ENCODE measurements at places on chromosomes 2 and 18.

DNA sequence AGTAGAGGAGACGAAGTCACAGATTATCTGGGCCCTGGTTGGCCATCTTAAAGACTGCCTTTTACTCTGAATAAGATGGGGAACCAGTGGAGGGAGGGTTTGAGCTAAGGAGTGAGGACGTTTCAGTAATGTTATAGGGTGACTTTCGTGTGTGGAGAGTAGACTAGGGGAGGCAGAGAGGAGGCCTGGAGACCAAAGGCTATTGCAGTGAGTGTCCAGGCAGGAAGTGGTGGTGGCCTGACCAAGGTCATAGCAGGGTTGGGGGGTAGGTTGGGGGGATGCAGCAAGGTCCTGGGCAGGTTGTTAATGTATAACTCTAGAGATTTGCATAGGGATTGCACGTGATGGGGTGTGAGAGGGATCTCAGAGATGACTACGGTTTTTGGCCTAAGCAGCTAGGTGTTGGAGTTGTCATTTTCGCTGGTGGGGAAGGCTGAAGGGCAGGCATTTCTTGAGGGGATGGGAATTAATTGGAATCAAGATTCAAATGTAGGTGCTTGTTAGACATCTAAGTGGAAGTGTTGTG is 4.9 kb downstream of the CEP192 start:
- no peak for DNase-seq

GRCh38 chr18:31511098-31511497 is 13.1 kb downstream of the DSG2 start:
- DNase-seq = no peak

DNA sequence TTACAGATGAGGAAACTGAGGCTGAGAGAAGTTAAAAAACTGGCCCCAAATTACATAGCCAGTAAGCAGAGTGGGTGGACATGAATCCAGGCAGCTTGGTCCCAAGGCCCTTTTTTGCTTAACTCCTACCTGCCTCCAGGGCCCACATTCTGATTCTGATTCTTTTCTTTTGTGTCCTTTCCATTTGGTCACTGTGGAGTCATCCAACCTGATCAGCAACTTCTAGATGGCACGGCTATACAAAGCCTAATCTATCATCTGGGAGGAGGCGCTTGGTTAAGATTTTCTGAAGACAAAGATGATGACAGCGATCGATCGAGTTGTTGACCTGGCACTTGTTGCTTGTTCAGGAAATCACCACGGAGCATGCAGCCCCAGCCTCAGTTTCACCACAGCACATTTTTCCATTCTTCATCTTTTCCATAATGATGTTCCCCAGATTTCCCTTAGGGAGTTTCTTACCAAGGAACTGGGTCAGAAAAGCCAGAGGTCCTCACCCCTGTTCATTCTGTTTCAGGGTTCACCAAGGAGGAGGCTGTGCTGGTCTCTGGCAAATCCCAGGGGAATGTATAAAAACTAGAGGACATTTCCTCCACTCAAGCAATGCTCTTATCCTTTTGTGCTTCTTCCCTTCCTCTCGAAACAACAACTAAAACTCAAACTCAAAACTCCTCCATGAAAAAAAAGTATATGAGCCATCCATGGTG is 6.9 kb upstream of the IGFBP2 start:
- DNase-seq = no peak

- DNase-seq = peak; percentile 28
Observed at GRCh38 chr18:33749834-33750233, 171.8 kb downstream of the ASXL3 start.

GRCh38 chr2:102130647-102130991 is 11.9 kb upstream of the IL1R1 start:
- DNase-seq = no peak

DNA sequence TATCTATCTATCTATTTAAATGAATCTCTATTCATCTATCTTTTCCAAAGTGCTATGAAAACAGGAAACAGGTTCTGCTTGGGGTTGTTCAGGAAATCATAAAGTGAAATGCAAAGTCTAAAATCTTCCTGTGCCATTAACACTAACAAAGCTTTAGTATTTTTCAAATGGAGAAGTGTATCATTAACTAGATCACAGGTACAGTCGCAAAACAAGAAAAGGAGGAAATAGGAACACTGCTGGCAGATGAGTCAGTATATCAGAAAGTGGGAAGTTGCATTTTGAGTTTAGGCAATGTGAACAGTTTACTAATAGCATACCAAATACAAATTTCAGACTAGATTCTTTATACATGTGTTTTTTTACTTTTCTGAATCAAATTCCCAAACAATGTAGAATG is 888.5 kb upstream of the FSHR start:
- DNase-seq = no peak

DNA sequence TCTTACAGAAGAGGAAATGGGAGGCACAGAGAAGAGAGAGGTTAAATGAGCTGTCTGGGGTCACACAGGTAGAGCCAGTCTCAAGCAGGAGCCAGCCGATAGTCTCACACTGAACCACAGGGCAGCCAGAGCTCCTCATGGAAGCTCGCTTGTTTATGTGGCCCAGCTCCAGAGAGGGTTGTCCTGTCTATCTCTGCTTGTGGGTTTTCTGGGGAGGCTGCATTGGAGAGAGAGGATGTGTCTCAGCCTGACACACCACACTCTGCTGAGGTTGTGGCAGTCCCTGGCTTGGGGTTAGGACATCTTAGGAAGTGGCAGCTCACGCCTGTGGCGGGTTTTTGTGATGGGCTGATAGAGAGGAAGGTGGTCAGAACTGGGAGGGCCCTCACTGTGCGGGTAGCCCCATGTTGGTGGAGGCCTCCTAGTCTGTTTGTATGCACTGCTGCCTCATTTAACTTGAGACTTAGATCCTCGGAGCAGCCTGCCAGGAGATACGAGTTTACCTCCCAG is 52.3 kb downstream of the TCF7L1 start:
- no peak for DNase-seq

DNA sequence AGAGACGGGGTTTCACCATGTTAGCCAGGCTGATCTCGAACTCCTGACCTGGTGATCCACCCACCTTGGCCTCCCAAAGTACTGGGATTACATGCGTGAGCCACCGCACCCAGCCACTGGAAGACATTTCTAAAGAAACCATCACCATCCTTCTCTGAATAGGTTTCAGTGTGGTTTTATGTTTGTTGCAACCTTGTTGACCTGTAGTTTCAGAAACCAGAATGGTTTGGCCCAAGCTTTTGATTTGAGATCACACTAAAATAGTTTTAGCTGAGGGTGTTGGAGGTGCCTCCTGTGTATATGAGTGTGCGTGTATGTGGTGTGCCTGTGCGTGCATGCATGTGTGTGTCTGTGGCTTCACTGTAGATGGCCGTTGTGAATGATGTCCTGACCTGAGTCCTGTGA is 26.2 kb downstream of the INPP4A start:
- no peak for DNase-seq

- DNase-seq = no peak
Observed at GRCh38 chr2:67600946-67601345, 203.8 kb downstream of the ETAA1 start.

DNA sequence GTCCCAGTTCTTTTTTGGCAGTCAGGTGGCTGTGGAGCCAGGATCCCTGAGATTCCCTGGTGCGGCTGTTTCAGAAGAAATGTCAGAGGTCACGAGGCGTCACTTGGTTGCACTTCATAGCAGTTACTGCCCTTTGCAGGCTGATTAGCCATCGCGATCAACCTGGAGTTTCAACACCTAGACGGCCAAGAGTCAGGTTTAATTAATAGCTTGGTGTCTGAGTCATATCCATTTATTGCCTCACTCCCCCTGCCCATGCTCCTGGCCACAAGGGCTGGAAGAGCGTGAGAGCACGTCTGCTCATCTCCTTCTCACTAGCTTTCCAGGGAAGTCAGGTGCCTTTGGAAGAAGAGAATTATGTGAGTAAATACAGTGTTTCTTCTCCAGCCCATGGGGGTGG is 552.3 kb downstream of the TSN start:
- DNase-seq = no peak

GRCh38 chr2:102335871-102336366 is 19.7 kb upstream of the IL18R1 start:
- no peak for DNase-seq

- DNase-seq = no peak
Observed at GRCh38 chr2:95049683-95049955, 24.1 kb downstream of the MAL start.

DNA sequence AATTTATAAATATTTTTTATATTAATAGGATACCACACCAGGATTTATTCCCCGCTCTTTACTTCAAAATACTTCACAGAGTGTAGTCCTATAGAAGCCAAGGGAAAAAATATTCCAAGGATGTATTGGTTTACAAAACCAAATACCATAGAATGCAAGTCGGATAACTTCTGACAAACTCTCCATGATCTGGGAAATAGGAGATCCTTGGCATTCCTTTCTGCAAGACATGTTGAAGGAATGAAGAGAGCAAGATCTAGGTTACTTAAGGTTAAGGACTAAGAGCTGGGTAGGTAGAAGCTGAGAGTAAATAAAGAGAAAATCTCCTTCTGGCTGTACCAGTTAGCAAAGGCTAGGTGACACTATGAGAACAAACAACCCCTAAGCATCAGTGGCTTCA is 141.2 kb downstream of the LRATD1 start:
- no peak for DNase-seq

GRCh38 chr18:52730972-52731619 is 391.1 kb downstream of the DCC start:
- DNase-seq = no peak

DNA sequence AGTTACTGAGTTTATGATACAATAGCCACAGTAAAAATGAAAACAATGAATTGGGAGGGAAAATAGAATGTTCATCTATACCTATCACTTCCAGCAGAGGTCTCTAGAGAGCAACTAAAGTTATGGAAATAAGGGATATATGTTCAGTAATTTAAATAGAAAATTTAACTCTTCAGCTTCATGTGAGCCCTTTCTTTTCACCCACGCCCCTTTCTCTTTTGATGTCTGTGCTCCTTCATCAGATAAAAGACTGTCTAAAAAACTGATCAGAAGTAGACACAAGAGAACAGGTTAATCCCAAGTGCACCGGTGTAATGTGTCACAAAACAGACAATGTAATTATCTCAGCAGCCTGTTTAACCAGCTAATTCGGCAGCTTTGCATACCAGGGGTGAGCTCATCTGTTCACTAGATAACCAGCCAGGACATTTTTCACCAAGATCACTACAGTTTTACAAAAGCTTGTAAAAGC is 238.5 kb upstream of the ERBB4 start:
- peak; percentile 25 for DNase-seq

DNA sequence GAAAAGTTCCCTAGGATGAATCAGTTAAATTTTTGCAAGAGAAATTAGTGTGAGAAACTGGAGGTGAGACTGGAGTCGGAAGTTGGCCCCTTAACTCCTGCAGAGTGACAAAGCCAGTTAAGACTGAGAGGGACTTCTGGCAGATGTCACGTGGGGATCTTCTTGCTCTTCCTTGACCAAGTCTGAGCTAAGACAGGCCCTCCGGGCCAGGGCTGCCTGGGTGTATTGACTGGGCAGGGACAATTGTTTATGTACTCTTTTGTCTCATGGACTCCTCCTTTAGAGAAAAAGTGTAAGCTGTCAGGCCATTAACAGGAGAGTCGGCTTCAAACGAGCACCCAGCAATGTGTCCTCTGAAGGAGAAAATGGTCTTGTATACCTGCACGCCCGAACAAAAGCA is 48.6 kb upstream of the RALBP1 start:
- no peak for DNase-seq

GRCh38 chr2:36329746-36330472 is 25.7 kb upstream of the CRIM1 start:
- no peak for DNase-seq

- DNase-seq = no peak
Observed at GRCh38 chr2:233650981-233651380, 14.7 kb downstream of the UGT1A10 start.

DNA sequence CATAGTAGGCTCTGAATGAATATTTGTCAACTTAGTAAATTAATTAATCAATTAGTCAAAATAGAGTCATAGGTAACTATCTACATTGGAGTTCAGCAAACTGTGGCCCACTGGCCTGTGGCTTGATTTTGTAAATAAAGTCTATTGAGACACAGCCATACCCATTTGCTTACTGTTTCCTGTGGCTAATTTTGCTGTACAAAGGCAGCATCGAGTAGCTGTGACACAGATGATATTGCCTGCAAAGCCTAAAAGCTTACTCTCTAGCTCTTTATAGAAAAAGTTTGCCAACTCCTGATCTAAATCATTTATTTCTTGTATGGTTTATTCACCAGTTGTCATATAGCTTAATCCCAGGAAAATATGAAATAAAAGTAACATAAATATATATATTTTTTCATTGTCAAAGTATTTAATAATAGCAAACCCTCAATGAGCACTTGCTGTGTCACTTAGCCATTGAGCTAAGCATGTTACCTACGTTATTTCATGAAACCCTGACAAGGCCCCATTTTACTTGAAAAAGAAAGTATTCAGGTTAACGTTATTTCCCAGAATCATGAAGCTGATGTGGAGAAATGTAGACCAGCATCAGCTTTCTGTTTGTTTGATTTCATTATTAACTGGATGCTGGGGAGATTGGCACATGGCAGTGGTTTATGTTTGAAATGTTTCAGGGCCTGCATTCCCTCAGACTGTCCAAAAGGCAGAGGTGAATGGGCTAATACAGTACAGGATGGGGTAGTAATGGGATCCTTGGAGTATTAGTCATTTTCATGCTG is 69.6 kb downstream of the ICOS start:
- no peak for DNase-seq

GRCh38 chr2:37792366-37792765 is 120.9 kb upstream of the CDC42EP3 start:
- no peak for DNase-seq

DNA sequence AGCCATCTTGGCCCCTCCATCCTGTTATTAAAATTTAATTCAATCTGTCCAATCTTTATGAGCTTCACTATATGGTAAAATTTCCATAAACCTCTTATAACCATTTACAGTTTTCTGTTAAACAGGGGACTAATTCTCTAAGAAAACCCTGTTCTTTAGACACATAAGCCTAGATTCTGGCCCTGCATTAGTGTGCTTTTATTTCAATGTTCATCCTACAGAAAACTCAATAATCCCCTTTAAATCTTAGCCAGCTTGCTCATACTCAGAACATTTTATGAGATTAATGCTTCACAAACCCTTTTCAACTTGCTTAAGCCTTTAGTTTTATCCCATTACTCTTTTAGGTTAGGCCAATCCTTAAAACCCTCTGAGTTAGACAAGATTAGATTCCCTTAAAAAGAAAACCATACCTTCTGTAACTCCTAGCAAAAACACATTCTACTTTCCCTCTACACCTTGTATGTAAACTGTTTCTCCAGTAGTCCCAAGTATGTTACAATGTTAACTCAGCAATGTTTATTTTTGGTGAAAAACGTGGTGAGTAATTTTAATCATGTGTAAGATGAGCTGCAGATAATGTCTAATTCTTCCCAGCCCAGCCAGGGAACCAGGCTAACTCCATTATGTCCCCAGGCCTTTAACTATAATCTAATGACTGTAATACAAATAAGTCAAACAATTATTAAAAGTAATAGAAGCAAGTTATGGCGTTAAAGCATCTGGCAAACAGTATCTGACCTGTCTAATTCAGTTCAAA is 1953.4 kb upstream of the LRRTM1 start:
- no peak for DNase-seq
